ENCODE measurements at places on chromosomes 5 and 9.

GRCh38 chr9:131856105-131856504, 116.2 kb upstream of the RAPGEF1 start:
- DNase-seq = no peak

DNA sequence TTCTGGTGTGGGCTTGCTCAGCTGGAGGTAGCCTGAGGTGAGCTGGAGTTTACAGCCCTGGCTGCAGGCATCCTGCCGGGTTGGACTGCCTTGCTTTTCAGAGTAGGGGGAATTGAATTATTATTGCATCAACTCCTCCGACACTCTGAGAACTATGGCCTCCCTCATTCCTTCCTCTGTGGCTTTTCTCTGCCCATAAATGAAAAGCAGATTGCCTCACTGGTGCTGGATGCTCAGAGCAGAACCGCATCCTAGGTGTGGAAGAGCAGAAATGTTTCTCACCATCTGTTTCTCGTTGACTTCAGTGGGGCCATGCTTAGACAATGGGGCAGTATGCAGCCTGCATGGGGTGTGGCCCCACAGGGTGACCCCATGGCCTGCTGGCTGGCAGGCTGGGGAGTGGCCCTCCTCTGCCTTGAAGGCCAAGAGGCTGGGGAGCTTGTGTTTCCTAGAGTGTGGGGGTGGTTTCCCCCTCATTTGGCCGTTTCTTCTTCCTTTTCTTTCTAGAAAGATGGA, 27.3 kb upstream of the TGFBI start:
- DNase-seq = no peak

- DNase-seq = peak; percentile 44
Measured at GRCh38 chr9:2015581-2016407, 647 bp downstream of the SMARCA2 start.

DNA sequence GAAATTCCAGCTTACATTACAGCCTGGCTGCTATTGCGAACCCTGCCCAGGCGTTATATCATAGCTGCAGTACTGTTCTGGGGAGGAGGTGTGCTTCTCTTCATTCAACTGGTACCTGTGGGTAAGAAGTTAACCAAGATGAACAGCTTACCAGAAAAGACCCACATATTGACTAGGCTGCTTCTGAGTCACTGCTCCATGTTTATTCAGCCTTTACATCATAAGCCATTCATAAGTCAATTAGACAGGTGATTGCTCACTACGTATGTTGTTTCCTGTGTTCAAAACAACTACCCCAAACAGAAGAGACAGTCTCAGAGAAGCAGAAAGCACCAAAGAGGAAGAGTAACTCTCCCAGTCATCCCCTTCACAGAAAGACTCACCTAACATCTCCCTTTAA, 34.7 kb upstream of the SLC22A5 start:
- DNase-seq = no peak

DNA sequence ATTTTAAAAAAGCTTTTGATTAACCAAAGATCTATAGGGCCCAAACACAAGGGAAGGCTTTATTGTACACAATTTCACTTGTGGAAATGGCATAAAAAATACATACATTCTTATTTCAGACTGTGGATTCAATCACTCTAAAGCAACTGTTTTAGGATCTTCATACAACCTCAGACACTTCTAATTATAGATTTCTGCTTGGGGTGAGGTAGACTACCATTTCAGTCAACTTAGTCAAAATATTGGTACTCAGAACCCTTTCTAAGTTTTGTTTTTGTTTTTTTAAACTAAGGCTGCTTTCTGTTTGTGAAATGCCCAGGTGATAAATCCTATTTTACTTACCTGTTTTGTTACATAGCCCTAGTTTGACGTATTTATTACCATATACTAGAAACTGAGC, 284.5 kb upstream of the RASA1 start:
- DNase-seq = no peak
